Activated CD4-positive, alpha-beta T cell treated with anti-CD3 and anti-CD28 coated beads, Interleukin-2, Interleukin-6, amounts not matched to agents 100 ng/mL and 50 ng/mL, durations not matched to agents 16 hours and 8 hours (primary cell): ENCODE measurements at places on chromosomes 6 and 20.

- DNase-seq: no peak
Measured at GRCh38 chr6:53918854-53919510, 124.2 kb downstream of the LRRC1 start.

- peak; percentile 27 for DNase-seq
Measured at GRCh38 chr6:160013987-160014868, 45.3 kb downstream of the IGF2R start.

GRCh38 chr6:14957355-14958059 lies 288.4 kb upstream of the JARID2 start:
- no peak for DNase-seq

- no peak for DNase-seq
Measured at GRCh38 chr6:112682071-112682470, 334.9 kb downstream of the RFPL4B start.

DNA sequence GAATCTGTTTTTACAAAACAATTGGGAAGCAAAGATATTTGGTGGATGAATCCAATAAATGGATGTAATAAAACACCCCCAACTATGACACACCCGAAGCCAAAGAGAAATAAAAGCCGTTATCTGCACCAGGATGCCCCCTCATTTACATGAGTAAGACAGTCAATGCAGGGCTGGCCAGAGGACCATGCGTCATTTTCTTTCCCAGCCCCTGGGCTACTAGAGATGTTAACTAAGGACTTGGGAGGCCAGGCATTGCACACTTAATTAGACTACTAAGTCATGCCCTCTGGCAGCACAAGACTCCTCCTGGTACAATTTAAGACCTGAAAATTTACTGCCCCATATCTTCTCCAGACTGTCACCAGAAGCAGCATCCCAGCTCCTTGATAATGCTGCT lies 3.2 kb downstream of the LEMD2 start:
- no peak for DNase-seq

- DNase-seq: no peak
Measured at GRCh38 chr6:6968357-6968730, 139.4 kb upstream of the RREB1 start.

GRCh38 chr6:154341336-154341735 lies 15.3 kb downstream of the IPCEF1 start:
- no peak for DNase-seq

DNA sequence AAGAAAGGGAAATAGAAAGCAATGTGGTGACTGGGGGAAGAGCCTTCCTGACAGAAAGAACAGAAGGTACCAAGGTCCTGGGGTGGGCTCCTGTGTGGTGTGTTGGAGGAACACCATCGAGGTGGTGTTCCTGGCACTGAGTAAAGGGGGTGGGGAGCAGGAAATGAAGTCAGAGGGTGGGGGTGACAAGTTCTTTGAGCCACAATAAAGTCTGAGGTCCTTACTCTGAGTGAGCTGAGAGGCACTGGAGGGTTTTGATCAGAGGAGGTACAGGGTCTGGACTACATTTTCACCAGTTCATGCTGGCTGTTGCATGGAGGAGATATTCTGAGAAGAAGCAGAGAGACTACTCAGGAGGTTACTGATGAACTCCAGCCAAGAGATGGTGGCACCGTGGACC lies 198.2 kb downstream of the GMPR start:
- DNase-seq: peak; percentile 62

DNA sequence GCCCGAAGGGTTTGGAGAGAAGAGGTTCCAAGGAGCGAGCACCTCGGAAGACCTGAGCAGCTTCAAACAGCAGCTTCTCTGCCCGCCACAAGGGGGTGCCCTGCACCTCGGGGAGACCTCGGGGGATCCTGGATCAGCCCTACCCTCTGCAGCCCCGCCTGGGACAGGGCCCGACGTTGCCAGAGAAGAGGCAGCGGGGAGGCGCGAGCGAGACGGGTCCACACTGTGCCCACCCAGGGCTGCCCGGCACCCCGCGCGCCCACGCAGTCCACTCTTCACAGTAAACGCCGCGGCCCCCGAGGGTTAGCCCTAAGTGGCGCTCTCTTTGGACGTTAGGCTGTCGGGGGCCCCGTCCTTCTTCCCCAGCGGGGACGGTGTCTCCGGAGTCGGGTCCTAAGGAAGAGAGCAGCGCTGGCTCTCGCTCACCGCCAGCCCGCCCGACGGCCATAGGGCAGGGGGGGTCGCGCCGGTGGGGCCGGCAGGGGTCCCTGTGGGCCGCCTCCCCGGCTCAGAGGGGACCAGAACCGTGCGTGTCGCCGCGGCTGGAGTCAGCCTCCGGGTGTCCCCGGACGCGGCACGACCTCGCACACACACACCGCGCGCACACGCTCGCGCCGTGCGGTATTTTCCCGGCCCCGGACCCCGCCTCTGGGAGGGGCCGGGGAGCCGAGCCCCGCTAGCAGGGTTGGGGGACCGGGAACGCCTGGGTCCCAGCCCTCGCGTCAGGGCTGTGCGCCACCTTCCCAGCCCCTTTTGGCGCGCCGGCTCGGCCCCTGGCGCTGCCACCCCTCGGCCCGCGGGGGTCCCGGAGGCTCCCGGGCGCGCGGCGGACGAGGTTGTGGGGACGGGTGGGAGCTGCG lies 929 bp downstream of the CDH22 start:
- DNase-seq: peak; percentile 80

GRCh38 chr6:13671548-13672127 lies 40.0 kb downstream of the RANBP9 start:
- no peak for DNase-seq

GRCh38 chr20:36856691-36857635 lies 19.0 kb upstream of the TLDC2 start:
- DNase-seq: peak; percentile 32

DNA sequence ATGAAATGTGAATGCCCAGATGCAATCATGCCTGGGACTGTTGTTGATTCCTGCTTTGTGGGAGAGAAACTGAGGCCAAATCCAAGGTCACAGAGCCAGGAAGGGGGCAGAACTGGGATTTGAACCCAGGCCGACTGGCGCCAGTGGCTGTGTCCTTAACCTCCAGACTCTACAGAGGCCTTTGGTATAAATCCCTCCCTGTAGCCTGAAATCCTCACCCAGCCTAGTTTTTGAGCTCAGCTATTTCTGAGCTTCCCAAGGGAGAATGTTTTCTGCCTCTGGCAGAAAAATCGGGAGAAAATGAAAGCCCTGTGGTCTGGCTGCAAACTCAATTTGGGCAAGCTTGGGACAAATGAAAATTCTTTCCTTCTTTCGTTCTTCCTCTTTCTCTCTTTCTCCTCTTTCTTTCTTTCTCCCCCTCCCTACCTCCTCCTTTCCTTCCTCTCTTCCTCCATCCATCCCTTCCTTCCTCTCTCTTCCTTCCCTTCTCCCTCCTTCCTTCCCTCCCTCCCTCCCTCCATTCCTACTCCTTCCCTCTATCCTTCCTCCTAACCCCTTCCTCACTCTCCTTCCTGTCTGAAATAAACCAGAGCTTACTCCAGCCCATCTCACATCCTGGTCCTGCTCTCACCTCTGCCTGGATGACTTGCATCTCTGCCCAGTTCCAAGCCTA lies 34.9 kb downstream of the SNAI1 start:
- DNase-seq: no peak

GRCh38 chr6:168384045-168385036 lies 56.6 kb upstream of the SMOC2 start:
- DNase-seq: no peak

- no peak for DNase-seq
Measured at GRCh38 chr6:56758120-56758519, 115.4 kb upstream of the DST start.

GRCh38 chr6:79077715-79078074 lies 359 bp downstream of the PHIP start:
- peak; percentile 58 for DNase-seq

GRCh38 chr6:54987633-54988290 lies 141.2 kb downstream of the FAM83B start:
- DNase-seq: no peak

DNA sequence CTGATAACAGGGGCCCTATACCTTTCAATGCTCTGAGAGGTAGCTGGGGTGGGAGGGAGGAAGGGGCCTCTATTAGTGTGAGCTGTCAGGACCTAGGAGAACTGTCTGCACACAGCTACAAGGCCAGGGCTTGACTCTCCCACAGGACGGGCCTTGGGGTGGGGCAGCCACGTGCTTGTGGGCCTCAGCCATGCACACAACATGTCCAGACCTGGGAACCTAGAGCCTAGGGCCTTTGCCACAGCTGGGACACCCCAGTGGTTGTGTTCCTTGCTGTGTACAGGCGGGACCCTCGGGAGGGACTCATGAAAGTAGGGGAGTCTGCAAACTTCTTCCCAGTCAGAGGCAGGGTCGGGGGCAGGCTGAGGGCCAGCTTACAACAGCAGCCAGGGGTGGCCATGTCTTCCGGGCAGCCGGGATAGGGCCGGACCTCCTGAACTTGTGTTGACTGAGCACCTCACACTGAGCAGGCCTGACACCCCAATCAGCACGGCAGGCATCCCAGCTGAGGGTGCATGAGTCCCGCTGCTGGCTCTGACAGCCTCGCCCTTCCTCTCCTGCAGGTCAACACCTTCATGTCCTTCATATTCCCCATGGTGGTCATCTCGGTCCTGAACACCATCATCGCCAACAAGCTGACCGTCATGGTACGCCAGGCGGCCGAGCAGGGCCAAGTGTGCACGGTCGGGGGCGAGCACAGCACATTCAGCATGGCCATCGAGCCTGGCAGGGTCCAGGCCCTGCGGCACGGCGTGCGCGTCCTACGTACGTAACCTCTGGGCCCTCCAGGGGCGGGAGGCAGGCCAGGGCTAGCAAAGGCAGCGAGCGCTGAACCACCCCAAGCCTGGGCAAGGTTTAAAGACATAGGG lies 41.9 kb upstream of the MRGBP start:
- DNase-seq: no peak

GRCh38 chr20:21067255-21067654 lies 38.9 kb downstream of the LINC00237 start:
- DNase-seq: no peak

GRCh38 chr6:109485266-109485935 lies 2.4 kb upstream of the ZBTB24 start:
- DNase-seq: no peak

GRCh38 chr6:36478051-36478526 lies 35.3 kb downstream of the KCTD20 start:
- no peak for DNase-seq

DNA sequence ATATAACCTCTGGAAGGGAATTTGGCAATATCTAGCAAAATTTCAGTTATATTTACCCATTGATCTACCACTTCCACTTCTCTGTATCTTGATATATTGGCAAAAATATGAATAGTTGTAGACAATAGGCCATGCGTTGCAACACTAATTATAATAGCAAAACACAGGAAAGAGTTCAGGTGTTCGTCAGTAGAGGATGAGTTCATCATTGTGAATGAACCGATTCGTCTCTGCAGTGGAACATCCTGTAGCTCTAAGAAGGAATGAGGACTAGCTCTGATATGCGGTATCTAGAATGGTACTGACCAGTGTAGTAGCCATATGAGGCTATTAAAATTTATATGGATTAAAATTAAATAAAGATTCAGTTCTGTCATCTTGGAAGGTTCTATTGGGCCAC lies 8.3 kb downstream of the FAM83D start:
- no peak for DNase-seq

GRCh38 chr6:14134211-14134910 lies 16.8 kb downstream of the CD83 start:
- no peak for DNase-seq

GRCh38 chr6:34247481-34248197 lies 1.2 kb downstream of the SMIM29 start:
- DNase-seq: no peak

DNA sequence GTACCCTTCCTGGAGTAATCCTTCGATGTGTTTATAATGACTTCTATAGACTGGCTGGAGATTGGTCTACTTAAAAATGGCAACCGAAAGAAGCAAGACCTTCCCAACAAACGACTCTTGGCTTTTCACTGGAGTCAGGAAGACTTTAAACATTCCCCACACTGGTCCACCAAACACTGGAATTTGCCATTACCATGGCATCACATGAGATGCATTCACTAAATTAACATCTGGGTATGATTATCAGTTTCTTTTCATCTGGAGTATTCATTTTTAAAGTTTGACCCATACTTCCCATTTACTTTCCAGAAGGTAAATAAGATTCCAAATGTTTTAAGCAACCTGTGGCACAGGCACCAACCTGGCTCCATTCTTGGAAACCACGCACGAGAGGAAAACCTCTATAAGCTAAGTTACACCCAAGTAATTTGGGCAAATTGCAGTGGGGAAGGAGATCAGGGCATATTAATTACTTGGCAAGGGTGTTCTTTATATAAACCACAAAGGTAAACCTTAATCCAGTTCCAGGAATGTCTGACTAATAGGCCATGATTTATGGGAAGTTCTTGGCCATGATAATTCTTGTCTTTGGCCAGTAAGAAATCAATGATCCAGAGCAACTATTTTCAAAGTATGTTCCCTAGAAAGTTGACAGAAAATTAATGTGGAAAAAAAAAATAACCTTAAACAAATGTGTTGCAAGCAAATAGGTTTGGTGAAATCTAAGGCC lies 190.0 kb upstream of the COL21A1 start:
- DNase-seq: no peak

GRCh38 chr6:73203098-73203497 lies 22.2 kb downstream of the KHDC1L start:
- no peak for DNase-seq

DNA sequence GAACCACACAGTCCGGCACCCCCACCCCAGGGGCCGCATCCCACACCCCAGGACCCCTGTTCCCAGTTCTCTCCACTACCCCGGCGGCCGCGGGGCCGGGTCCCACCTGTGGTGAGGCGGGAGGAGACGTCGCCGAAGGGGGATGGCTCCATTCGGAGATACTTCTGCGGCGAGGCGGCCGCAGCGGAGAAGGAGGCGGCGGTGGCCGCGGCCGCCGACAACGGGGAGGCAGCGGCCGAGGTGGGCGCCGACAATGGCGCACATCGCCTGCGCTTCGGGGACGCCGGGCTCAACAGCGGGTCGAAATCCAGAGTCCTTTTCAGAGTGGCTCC lies 723 bp downstream of the AKIRIN2 start:
- no peak for DNase-seq

- no peak for DNase-seq
Measured at GRCh38 chr20:63159826-63160640, 55.9 kb downstream of the YTHDF1 start.

DNA sequence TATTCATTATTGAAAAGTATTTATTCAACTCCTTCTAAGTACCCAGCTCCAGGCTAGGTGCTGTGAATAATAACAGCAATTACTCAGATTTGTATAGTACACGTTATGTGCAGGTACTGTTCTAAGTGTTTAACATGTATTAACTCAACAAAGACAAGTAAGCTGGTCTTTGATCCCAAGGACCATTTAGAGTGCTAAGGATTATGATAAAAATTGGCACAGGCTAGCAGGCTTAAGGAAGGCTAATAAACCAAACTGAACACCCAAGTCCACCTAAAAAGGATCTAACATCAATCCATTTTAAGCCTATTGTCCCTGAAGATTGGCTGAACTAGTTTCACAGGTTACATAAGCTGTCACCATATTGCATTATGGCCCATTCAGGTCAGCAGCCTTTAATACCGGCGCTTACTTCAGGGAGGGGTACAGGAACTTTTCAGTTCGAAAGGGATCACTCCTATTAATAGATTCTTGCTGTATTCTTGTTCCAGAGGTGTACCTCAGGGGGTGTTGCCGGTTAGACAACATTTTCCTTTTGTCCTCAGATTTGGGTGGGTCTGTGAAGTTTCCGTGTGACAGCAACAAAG lies 99.0 kb upstream of the GMDS start:
- DNase-seq: no peak

- DNase-seq: no peak
Measured at GRCh38 chr20:59664421-59664941, 60.1 kb downstream of the PHACTR3 start.

GRCh38 chr6:167462514-167463312 lies 137.8 kb downstream of the TTLL2 start:
- DNase-seq: no peak

GRCh38 chr20:49216991-49217578 lies 2.1 kb upstream of the DDX27 start:
- DNase-seq: peak; percentile 95
